PC-9 (cell line): ENCODE measurements at places on chromosomes 1 and 21. TPM values are rescaled to one million over a fixed set of nuclear protein-coding genes. Genes with fewer than 3 reads are reported as not detected.

Gene SAMD11
- 0.59 and 2.2 TPM in 2 replicates for total RNA-seq

Gene LCE2C
- total RNA-seq: not detected in 2 replicates

Gene RPE65
- total RNA-seq: not detected in 2 replicates

Gene UBL4B
- 0.24 and 0.28 TPM in 2 replicates for total RNA-seq

Gene TTLL10
- total RNA-seq: 4.0 and 5.8 TPM in 2 replicates

Gene SYT14
- 0.80 and 1.4 TPM in 2 replicates for total RNA-seq

Gene G0S2
- total RNA-seq: 2.4 and 4.9 TPM in 2 replicates

Gene S100A7
- total RNA-seq: not detected in 2 replicates

Gene PDZK1
- 2.7 and 3.4 TPM in 2 replicates for total RNA-seq

Gene SPRR4
- not detected in 2 replicates for total RNA-seq

Gene TCHHL1
- not detected in 2 replicates for total RNA-seq

Gene HFM1
- not detected in 2 replicates for total RNA-seq

Gene UMODL1
- total RNA-seq: 0.25 TPM in 1 of 2 replicates, not detected in the other

Gene ABCG1
- 4.4 and 5.6 TPM in 2 replicates for total RNA-seq

Gene KCNC4
- 8.6 and 9.4 TPM in 2 replicates for total RNA-seq

Gene GPATCH3
- 13.1 and 16.7 TPM in 2 replicates for total RNA-seq

Gene SPATA1
- 1.9 and 2.8 TPM in 2 replicates for total RNA-seq

Gene C1orf198
- 20.5 and 24.5 TPM in 2 replicates for total RNA-seq

Gene FCRL6
- not detected in 2 replicates for total RNA-seq

Gene LEPR
- 20.6 and 34.8 TPM in 2 replicates for total RNA-seq

Gene HPCA
- total RNA-seq: not detected in 2 replicates
